ENCODE measurements at places on chromosomes 12 and 14.
A peak's percentile ranks its signal among the peaks of the same experiment; 100 is the strongest.

- DNase-seq, result no peak
Measured at GRCh38 chr12:96241431-96241830, 47.3 kb downstream of the ELK3 start.

GRCh38 chr14:90696720-90697119 is 119.5 kb downstream of the TTC7B start:
- DNase-seq, result no peak

GRCh38 chr14:101098641-101099040 is 195.1 kb upstream of the RTL1 start:
- no peak for DNase-seq

DNA sequence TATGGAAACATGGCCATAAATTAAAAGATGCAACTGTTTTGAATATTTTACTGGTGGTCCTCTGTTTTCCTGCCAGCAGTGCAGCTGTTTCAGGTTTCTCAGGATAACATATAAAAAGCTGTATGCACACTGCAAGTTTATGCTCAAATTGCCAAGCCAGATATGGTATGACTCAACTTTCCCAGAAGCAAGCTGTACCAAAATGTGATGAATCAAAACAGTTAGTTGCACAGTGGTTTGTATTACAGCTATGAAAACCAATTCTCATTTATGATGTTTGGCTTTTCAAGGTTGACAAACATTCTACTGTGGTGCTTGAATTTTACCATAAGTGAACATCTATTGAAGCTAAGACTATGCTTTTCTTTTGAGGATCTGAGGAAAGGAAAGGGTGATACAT is 15.5 kb downstream of the TRMT5 start:
- no peak for DNase-seq

- peak; percentile 63 for DNase-seq
Measured at GRCh38 chr12:48795550-48796455, 6.9 kb upstream of the ADCY6 start.

DNA sequence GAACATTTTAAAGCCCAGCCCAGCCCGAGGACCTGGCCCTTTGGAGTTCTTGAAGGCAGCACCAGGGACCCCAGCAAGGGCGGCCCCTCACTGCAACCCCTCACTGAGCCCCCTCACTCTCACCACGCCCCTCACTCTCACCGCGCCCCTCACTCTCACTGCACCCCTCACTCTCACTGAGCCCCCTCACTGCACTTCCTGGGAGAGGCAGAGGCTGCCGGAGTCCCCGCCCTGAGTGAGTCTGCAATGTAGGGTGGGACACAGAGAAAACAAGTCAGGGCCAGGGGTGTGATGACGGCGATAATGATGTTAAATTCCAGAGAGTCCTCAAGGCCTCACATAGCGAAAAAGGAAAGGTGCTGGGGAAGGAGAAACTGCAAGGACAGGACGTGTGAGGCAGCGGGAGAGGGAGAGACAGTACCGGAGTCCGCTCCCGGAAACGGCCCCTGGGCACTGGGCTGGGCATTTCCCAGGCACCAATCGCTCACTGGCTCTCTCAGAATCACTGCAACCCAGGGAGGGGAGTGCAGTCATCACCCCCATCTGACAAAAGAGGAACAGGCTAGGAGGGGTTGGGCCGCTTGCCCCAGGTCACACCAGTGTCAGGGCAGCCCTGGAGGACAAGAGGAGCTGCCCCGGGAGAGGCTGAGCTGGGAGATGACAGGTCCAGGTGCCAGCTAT is 24.9 kb downstream of the CCDC88C start:
- DNase-seq, result no peak

DNA sequence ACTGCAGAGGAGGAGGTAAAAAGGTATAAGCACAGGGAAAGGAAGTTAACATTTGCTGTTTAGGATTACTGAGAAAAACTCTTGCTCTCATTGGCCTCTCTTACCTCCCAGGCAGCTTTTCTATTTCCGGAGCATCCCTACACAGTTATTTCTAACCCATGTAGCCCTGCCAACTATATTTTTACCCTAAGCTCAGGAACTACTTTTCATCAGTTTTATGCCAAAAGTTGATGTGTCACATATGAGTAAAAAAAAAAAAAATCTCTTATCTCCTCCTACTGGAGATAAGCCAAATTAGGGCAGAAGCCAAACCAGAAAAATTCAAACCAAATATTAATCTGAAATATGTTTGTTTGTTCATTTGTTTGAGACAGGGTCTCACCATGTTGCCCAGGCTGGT is 34.4 kb upstream of the PSMA6 start:
- DNase-seq, result no peak

- DNase-seq, result no peak
Measured at GRCh38 chr12:52354200-52354599, 13.1 kb downstream of the KRT85 start.

GRCh38 chr12:2341871-2342270 is 289.1 kb downstream of the CACNA1C start:
- no peak for DNase-seq

DNA sequence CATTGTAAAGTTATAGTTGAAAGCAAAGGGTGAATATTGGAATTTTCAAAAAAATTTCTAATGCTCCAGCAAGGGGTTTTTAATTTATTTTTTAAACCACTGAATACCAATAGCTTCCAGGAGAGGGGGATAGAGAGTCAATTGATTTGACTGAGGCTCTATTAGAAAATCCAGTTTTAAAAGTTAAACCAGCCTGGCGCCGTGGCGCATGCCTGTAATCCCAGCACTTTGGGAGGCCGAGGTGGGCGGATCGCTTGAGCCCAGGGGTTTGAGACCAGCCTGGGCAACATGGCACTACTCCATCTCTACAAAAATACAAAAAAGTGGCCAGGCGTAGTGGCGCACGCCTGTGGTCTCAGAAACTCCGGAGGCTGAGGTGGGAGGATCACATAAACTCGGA is 150.1 kb downstream of the SLC38A4 start:
- no peak for DNase-seq

DNA sequence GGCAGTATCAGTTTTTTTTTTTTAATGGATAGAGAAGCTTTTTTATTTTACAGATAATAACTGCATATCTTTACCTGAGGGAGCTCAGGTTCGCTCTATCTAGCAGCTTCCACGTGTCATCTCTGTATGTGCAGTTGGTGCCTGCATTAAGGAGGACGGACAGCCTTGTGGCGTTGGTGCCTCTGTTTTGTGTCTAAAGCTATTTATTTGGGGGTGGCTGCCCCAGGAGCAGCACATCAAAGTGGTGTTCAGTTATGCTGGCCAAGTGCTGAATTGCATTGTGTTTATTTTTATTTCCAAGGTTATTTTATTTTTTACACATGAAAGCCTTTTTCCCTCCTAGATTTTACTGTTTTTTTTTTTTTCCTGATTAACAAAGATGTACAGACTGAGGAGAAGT is 59.7 kb downstream of the RASSF3 start:
- DNase-seq, result no peak

DNA sequence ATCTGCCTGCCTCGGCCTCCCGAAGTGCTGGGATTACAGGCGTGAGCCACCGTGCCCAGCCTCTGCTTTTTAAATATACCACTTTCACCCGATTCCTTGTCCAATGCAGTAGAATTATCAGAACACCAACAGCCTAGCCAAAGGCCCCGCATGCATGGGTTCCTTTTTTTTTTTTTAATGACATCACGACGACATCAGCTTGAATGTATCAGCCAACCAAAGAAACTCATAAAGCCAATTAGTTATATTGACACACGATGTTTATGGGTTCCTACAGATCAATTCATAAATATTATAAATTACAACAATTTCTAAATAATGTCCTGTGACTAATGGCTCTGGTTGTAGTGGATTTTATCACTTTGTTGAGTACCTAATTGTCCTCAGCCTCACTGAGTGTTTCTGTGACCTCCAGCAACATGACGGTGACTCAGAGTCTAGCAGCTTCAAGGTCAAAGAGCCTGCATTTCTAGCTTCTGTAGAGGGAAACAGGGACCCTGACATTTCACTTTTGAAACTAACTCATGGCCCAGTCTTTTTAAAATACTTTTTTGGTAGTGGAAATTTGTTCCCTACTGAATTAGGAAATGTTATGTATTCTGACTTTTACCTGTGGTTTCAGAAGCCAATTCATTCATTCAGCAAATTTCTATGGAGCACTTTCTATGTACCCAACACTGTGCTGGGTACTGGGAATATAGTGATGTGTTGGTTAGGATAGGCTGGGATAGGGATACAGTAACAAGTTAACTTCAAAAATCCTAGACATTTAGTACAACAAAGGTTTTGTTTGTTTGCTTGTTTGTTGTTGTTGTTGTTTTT is 144.1 kb downstream of the SUDS3 start:
- no peak for DNase-seq

- DNase-seq, result no peak
Measured at GRCh38 chr14:94768521-94769390, 1.2 kb downstream of the GSC start.

- no peak for DNase-seq
Measured at GRCh38 chr12:41334390-41334789, 146.3 kb downstream of the PDZRN4 start.

- DNase-seq, result no peak
Measured at GRCh38 chr12:130709151-130709970, 6.7 kb downstream of the RIMBP2 start.

DNA sequence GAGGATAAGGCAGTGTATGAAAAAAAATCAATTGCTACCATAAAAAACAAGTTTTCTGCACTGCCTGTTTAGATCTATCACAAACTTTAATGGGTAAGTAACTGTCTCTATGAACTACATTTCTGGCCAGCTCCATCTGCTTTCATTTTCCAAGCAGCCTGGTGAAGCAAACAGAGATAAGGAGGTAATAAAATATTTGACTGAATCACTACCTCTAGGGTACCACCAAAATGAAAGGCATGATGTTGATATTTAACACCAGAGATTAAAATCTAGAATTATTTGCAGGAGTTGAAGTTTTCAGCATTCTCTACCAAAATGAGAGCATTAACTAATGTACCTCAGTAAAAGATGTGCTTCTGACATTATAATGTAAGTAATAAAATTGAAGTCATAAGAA is 863.5 kb upstream of the MGAT4C start:
- DNase-seq, result no peak

- DNase-seq, result no peak
Measured at GRCh38 chr12:54368025-54368708, 3.9 kb upstream of the GPR84 start.

DNA sequence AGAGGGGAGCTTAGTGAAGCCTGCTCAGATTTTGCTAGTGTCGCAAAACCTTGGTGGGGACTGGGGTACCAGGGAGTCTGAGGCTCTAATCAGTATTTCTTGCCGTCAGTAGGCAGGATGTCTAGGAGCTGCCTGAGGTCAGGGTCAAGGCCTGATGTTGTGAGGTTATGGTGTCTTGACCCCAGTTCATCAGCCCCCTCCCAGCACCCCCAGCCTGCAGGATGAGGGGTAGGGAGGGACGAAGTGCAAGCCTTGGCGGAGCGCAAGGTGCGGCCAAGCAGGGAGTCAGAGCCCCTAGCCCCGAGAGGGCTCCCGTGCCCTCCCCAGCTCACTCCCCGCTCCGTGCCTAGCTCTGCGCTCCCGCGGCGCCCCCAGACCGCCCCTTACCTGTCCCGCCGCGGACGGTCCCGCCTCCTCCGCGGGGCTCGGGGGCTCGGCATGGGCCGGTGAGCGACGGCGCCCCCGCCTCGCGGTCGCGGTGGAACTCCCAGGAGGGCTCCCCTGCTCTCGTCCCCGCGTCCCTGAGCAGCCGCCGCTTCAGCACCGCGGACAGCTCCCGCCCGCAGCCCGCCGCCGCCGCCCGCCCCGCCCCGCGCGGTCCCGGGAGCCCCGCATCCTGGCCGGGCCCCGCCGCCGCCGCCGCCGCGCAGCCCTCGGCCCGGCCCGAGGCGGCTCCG is 347 bp downstream of the SYNDIG1L start:
- DNase-seq, result no peak

DNA sequence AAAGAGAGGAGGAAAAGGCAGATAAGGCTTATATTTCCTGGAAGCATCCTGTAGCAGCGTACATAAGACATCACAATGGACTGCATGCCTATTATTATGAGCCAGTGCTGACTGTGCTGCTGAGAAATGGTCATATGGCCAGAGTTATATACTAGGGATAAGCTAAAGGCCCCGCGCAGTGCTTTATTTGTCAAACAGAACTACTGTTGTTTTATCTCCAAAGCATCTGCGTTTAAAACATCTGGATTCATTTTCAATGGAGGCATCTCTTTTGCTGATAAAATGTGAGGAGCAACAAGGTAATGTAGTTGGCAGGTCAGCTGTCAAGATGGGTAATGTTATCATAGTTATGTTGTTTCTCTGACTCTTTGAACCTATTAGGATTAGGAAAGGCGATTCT is 28.0 kb upstream of the LMNTD1 start:
- no peak for DNase-seq

GRCh38 chr14:32896979-32897697 is 41.5 kb upstream of the NPAS3 start:
- peak; percentile 60 for DNase-seq

GRCh38 chr14:106489112-106489881 is 962.9 kb downstream of the TMEM121 start:
- no peak for DNase-seq

DNA sequence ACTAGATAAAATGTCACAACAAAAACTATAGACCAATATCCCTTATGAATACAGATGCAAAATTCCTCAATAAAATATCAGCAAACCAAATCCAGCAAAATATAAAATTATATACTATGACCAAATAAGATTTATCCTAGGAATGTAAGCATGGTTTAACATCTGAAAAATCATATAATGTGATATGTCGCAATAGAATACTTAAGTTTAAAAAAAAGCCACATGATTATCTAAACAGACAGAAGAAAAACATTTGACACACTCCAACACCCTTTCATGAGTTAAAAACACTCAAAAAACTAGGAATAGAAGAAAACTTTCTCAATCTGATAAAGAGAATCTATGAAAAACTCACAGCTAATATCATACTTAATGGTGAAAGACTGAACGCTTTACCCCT is 20.3 kb downstream of the ANGEL1 start:
- DNase-seq, result no peak

DNA sequence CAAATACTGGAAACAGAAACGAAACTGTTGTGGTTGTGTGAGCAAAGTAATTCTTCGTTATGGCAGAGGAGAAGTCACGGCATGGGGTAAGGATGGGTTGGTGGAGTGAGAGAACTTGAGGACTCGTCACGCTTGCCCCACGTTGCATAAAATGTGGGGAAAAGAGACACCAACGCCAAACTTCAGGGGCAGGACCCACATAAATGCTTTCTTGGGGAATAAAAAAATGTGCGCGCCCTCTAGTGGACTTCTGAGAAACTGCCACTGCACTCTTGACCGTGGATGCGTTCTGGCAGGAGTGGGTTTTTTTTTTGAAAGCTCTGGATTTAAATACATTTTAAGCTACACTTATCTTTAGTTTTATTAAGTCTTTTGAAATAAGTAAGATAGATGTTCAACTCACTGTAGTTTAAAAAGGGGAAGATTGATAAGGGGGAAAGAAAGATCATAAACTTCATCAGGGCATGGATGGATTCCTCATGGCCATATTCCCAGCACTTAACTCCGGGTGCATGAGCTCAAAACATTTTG is 4.1 kb upstream of the IGF1 start:
- DNase-seq, result peak; percentile 24

DNA sequence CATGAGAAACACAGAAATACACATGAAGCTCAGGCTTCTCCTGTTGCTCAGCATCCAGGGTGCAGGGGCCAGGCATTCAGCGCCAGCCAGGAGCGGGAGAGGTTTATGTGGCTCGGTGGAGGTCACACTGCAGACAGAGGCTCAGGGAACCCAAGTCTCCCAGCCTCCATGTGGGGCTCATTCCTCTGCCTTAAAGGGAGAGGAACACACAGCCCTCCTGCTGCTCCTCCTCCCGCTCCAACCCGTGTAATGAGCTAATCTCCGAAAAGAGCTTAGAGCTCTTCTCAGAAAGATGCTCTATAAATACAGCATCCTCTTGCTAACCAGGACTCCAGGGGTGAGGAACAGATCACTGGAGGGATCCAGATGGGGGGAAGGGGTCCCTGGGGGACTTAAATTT is 28.2 kb downstream of the FGF6 start:
- no peak for DNase-seq

GRCh38 chr12:89732522-89732921 is 23.9 kb upstream of the ATP2B1 start:
- no peak for DNase-seq
